ENCODE measurements at places on chromosomes 7 and 10. TPM values are rescaled to one million over a fixed set of nuclear protein-coding genes. Genes with fewer than 3 reads are reported as not detected.

GRCh38 chr7:4681218-4681851 is 760 bp upstream of the FOXK1 start:
- H3K36me3 ChIP-seq = no peaks in the 10 kb centered on the region
- H3K4me3 ChIP-seq = peak overlapping the region; percentile 17
- peak; percentile 55 for DNase-seq
- no peak overlapping the region for H3K27ac ChIP-seq
- H3K4me1 ChIP-seq = peaks cover 26% of the 10 kb centered on the region

- no peak for DNase-seq
- no peak overlapping the region for H3K4me3 ChIP-seq
- no peak overlapping the region for H3K27ac ChIP-seq
- H3K27me3 ChIP-seq = no peaks in the 10 kb centered on the region
Observed at GRCh38 chr10:101535949-101536348, 52.1 kb downstream of the POLL start.

SFTPA1 gene
- not detected for total RNA-seq

DNA sequence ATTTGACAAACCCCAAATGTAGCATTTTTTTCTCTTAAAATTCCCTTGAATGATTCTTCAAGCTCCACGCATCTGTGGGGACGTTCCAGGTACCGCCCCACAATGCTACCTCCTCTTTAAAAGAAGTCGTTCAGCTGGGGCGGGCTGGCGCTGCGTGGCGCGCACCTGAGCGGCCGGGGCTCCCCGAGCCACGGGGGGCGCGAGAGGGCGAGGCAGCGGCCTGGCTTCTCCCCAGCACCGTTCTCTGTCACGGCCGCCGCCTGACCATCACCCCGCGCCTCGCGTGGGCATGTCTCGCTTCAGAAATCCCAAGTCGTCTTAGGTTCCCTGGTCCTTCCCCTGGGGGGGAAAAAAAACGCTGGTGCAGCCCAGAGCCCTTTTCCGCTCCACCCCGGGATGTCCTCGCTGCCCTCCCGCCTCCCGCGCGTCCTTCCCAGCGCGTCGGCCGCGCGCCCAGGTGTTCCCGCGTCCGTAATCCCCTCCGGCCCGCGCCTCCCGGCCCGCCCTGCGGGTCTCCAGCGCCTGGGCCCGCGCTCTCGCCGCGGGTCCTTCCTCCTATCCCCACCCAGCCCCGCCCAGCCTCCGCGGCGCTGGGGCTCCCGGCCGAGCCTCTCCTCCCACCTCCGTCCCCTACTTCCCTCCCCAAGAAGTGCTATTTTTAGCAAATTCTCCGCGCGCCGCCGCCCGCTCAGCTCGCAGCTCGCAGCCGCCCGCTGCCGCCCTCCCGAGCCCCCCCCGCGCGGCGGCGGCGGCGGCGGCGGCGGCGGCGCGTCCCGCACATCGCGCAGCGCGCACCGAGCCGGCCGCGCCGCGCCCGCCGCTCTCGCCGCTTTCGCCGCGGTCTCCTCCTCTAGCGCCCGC is 58.7 kb upstream of the PRPS1L1 start:
- no peaks in the 10 kb centered on the region for H3K4me1 ChIP-seq
- H3K27me3 ChIP-seq = peaks cover 5% of the 10 kb centered on the region
- H3K4me3 ChIP-seq = no peak overlapping the region
- no peaks in the 10 kb centered on the region for H3K36me3 ChIP-seq

- no peaks in the 10 kb centered on the region for H3K27me3 ChIP-seq
- no peak overlapping the region for H3K4me3 ChIP-seq
- H3K36me3 ChIP-seq = no peaks in the 10 kb centered on the region
- DNase-seq = no peak
Observed at GRCh38 chr7:159038066-159038465, 106.6 kb downstream of the VIPR2 start.

- H3K27ac ChIP-seq = no peak overlapping the region
- no peaks in the 10 kb centered on the region for H3K27me3 ChIP-seq
- no peak for DNase-seq
- H3K36me3 ChIP-seq = no peaks in the 10 kb centered on the region
Observed at GRCh38 chr10:118970770-118971169, 58.7 kb upstream of the NANOS1 start.

GRCh38 chr10:43214956-43215561 is 51.8 kb downstream of the RASGEF1A start:
- no peaks in the 10 kb centered on the region for H3K4me1 ChIP-seq
- H3K4me3 ChIP-seq = no peak overlapping the region
- H3K36me3 ChIP-seq = no peaks in the 10 kb centered on the region
- no peak overlapping the region for H3K27ac ChIP-seq

DNA sequence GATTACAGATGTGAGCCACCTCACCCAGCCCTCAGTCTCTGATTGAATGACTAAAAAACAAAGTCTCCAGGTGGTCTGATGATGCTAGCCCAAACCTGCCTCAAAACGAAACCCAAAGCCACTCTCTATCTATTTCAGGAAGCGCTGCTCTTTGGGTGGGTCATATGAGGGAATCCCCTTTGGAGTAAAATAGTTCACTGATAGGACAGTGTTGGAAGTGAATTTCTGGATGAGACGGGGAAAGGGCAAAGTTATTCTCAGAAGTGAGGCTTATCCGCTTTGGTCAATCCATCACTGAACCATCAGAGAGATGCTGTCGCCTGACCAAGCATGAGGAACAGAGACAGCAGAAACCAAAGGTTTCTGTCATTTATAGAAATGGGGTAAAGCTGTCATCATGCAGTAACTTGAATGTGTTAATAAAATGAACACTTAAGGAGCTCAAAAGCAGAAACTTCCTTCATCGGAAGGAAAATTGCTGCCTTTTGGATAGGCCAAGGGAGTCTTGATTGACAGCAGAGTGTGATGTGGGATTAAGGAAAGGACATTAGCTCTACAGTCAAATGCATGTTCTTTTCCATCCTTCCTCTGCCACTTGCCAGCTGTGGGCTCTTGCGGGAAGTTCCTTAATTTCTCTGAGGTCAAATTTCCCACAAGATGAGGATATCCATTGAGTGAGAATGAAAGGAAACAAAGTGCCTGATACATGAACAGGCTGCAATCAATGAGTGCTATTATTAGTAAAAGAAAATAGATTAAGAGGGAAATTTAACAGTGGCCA is 64.9 kb upstream of the C1QL3 start:
- H3K27me3 ChIP-seq = no peaks in the 10 kb centered on the region
- no peak for DNase-seq
- no peaks in the 10 kb centered on the region for H3K36me3 ChIP-seq
- H3K4me1 ChIP-seq = no peaks in the 10 kb centered on the region
- H3K4me3 ChIP-seq = no peak overlapping the region
- no peak overlapping the region for H3K27ac ChIP-seq

GRCh38 chr7:38934536-38934935 is 25.5 kb upstream of the VPS41 start:
- no peak overlapping the region for H3K27ac ChIP-seq
- H3K27me3 ChIP-seq = no peaks in the 10 kb centered on the region
- no peak for DNase-seq
- H3K4me3 ChIP-seq = no peak overlapping the region
- H3K36me3 ChIP-seq = no peaks in the 10 kb centered on the region

ALOX5 gene
- 3.1 TPM for total RNA-seq

HMX3 gene
- total RNA-seq = not detected

DNA sequence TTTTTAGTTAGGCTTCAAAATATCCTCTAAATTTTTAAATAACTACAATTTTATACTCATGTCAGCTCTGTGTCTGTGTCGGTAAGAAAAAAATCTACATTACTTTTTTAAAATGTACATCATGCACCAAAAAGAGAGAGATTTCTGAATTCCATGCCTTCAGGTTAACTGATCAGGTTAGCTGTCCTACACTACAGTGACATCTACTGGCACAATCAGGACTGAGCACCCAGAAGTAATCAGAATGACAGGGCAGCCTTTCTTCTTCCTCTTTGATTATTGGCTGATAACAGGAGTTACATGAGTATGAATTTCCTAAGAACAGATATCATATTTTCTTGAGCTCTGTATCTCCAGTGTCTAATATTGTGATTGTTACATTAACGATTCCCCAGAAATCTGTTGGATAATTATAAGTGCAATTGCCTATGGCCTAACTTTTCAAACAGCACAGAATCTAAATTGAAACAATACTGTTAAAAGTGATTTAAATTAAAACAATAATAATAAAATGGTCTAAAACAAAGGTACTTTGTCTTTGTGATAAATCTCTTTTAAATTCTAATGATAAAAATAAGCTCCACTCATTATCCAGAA is 41.8 kb upstream of the HYCC1 start:
- H3K27me3 ChIP-seq = no peaks in the 10 kb centered on the region
- H3K27ac ChIP-seq = no peak overlapping the region
- H3K36me3 ChIP-seq = no peaks in the 10 kb centered on the region

Measured in CD4-positive, alpha-beta memory T cell (primary cell).